ENCODE measurements at places on chromosomes 16 and 17. TPM values are rescaled to one million over a fixed set of nuclear protein-coding genes. Genes with fewer than 3 reads are reported as not detected.

Gene NPIPA3
- 0.93 TPM for polyA plus RNA-seq

DNA sequence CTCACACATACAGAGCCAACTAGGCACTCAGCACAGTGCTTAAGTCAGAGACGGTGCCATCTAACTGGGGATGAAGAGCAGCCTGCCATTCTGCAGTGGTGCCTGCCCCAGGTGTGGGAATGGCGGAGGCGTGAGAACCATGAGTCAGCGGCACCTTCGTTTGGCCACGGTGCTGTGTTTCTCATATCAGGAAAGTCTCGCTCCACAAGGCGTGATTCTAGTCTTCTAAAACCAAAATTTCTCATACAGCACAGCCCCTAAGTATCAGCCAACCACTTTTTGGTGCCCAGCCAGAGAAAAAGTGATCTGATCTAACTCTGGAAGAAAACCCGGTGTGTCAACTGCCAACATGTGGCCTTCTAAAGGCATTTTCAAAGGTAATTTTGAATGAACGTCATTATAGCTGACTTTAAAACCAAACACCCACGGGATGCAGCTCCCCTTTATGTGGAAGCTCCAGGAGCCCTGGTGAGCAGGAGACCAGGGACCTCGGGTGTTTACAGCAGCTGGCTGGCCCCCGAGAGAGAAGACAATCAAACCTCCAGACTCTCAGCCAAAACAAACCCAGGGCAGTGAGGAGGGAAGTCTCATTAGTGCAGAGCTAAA lies 54.6 kb downstream of the ABCC12 start:
- DNase-seq = no peak

- DNase-seq = no peak
Observed at GRCh38 chr17:68501074-68501473, 11.2 kb upstream of the PRKAR1A start.

DNA sequence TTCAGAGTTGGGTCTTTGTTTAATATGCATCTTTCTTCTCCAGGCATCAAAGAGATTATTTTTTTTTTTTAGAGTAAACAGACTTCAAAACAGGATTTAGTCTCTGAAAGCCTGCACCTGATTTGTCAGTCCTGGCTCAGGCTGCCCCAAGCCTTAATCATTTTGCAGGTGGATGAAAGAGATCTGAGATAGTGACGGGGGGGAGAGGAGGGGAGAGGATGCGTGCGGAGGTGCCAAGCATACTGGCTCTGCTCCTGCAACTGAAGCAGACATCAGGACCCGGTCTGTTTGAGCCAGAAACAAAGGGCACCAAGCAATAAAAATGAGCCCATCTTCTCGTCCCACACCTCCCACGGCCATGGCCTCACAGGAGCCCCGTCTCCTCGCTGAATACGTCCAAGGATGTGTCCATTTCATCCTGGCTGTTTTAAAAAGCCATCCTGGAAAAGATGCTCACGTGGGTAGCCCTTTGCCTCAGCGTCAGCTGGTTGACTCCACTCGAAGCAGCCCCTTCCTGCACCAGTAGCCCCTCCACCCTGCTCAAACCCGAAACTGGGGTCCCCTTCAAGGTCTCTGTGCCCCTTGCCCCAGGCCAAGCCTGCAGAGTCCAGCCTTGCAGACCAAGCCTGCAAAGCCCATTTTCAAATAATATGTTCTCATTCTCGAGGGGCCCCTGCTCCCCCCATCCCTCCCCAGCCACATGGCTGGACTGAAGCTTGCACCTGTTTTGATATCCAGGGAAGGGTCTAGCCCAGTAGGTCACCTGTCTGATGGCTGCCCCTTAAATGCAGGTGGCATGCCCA lies 84.8 kb upstream of the TNRC6C start:
- peak; percentile 85 for DNase-seq

DNA sequence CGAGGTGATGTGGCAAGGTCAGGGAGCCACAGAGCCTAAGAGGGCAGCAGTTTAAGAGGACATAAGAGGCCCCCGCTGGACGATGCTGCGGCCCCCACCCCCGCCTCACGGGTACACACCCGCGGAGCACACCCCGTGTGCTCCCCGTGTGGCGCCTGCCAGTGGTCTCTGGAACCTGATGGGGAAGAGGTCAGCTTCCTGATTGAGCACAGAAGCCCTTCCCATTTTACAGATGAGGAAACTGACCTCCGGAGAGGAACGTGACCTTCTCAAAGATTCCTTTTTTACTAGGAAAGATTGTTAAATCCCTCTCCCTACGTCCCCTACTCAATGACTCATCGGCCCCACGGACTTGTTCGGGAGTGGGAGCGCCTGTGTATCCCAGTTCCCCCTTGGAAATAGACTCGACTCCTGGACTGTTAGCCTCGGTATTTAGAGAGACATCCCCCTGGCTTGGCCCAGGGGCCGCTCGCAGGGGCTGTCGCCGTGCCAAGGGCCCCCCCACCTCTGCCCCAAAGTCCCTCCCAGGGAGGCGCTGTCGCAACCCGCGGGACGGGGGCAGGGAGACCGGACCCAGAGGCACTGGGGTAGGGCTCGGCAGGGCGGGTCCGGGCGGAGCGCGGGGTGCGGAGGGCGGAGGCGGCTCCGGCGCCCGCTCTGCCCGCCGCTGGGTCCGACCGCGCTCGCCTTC lies at the start of gene ABCC3:
TSS of gene ABCC3 (plus strand) at position 658 of the 691 bp plus-strand sequence. CDS start 56 bp downstream, outside the sequence.
- no peak for DNase-seq

DNA sequence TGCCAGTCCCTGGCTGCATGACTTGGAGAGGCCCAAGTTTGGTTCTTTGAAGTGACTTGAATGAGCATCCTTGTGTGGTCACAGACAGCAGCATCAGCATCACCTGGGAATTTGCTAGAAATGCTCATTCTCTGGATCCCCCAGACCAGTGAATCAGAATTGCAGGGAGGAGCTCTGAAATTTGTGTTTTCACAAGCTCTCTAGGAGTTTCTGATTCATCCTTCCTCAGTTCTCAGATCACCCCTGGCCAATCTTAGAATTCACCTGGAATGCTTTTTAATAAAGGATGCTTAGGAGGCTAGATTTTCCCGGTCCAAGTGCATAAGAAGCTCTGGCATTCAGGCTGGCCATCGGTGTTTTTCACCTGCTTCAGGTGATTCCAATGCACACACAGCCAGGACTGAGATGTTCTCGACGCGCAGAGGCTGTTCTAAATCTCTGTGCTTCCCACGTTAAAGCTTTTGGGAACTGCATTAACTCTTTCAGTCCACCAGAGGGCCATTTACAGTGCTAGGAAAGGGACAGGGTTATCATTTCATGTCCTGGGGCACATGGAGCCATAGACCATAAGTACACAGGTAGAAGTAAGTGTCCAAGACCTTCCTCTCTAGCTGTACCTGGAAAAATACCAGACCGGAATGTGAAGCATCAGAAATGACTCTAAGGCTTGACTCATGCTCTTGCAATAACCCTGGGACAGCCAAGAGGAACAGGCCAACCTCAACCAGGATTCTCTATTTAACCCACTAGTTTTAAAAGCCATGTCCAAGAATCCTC lies 85.7 kb upstream of the XYLT1 start:
- peak; percentile 64 for DNase-seq

- no peak for DNase-seq
Observed at GRCh38 chr17:70055000-70055399, 20.0 kb upstream of the KCNJ16 start.

DNA sequence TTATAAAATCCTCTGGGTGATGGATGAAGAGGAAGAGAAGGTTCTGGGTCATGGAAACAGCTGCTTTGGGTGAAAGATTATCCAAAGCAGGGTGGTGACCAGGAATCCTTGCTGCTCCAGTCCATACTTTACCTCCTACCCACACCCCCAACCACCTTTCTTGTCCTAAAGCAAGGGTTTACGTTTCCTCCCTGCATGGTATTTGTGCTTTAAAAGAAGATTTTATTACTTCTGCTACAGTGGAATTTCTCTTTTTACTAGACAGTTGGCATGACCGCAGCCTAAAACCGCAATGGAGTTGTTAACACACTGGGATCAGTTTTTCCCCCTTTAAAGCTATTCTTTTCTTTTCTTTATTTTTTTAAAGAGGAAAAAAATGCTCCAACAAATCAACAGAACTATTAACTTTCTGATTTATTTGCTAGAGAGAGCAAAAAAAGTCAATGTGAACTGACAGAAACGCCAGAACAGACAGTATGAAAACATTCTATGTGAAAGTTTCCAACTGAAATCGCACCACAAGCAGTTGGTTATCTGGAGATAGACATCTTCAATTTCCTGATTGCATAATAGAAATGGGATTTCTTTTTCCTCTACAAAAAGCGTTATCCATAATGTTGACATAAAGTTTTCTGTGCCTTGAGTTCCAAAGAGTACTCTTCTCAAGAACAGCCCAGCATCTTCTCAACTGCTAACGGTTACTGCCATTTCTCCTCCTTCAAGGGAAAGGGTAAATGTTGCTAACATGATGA lies 236.0 kb downstream of the IRX3 start:
- DNase-seq = no peak

DNA sequence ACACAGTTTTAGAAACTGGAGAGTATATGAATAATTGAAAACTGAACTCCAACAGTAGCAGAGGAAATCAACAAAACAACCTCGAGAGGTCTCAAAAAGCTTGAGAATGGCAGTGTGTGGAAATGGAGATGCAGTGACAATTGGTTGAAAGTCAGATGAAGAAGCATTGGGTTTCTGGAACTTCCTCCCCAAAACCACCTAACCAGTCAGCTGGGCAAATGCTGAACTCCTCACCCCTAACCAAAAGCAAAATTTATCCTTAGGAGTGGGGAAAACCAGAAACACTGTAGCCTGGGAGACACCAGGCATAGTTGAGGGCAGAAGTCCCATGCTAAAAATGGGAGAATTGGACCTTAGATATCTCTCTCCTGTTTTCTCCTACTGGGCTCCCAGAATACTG lies 109.9 kb downstream of the TANC2 start:
- DNase-seq = no peak

GRCh38 chr16:67395458-67396158 lies 2.3 kb upstream of the TPPP3 start:
- peak; percentile 29 for DNase-seq

- DNase-seq = no peak
Observed at GRCh38 chr17:76871668-76872067, 3.5 kb downstream of the MGAT5B start.

DNA sequence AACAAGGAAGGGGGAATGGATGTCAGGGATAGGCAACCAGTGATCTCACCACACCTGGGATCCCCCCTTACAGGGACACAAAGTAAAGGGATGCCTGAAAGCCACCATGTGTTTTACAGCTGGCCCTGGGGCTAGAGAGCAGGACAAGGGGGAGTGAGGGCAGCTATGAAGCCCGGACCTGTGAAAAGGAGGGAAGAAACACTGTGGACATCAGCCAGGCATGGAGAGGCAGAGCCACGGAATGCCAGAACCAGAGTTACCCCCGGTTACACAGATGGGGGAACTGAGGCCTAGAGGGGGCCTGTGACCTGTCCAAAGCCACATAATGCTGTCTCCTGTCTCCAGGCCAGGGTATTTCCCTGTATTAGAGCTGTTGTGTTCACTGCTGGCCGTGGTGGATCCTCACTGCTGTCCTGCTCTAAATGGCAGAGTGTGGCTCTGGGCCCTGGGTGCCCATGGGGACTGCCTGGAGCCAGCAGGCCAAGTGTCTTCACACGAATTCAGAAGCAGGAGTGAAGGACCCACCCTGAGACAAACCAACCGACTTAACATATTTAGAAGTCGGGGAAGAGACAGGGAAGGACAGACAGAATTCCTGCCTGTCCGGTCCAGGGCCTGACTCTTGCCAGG lies 29.7 kb upstream of the ITGA3 start:
- DNase-seq = no peak

DNA sequence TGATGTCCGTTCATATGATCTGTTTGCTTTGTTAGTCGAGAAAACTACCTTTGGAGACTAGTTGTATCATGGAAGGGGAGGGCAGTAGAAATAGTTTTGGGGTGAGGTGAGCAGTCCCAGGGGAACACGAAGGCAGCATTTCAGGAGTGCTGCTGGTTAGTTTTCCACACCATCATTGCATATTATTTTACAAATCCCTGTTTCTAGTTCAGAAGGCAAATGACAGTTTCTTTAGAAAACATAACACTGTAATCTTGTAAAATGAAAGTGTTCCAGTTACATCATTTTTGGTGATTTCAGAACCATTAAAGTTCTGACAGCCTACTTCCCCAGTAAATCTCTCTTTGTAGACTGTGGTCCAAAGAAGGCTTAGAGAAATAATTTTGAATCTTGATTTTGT lies 25.4 kb downstream of the BANP start:
- DNase-seq = no peak
